Epithelial cell of esophagus (primary cell): ENCODE measurements at places on chromosomes 2 and 18.
A peak's percentile ranks its signal among the peaks of the same experiment; 100 is the strongest.

DNA sequence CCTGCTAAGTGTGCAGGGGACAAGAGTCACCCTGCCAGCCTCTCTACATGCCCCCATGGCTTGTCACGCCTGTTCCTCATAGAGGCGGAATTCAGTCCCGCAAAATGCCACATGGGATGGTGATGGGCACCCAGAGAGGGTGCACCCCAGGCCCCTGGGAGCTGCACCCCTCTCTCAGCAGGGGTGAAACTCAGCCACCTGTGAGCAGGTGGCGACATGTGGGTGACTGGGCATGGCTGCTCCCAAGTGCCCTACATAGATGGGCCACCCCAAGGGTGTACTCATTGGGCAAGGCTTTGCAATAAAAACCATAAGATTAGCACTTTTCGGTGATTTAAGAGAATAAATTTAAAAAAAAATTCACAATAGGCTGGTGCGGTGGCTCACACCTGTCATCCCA is 6.3 kb downstream of the HS6ST1 start:
- DNase-seq, result no peak

GRCh38 chr2:176854878-176855277 is 357.7 kb upstream of the HNRNPA3 start:
- DNase-seq, result no peak

DNA sequence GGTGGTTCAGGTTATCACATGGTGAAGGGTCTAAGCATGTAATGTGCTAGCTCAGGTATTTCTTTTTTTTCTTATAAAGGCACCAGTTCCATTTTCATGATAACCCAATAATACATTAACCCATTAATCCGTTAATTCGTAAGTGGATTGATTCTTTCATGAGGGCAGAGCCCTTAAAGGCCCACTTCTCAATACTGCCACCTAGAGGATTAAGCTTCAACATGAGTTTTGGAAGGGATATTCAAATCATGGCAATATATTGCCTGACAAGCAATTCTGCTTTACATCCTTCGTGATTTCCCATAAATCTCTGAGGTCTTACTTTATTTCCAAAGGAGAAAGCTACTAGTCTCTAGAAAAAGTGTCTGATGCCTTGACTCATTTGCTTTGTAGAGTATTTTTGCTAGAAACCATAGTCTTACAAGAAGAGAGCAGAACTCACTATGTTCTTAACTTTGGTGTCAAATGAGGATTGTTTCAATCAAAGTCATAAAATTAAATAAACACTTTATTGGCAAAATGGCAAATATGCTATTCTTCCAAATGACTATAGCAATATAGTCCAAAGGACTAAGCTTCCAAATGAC is 271.3 kb downstream of the KCNS3 start:
- peak; percentile 62 for DNase-seq

DNA sequence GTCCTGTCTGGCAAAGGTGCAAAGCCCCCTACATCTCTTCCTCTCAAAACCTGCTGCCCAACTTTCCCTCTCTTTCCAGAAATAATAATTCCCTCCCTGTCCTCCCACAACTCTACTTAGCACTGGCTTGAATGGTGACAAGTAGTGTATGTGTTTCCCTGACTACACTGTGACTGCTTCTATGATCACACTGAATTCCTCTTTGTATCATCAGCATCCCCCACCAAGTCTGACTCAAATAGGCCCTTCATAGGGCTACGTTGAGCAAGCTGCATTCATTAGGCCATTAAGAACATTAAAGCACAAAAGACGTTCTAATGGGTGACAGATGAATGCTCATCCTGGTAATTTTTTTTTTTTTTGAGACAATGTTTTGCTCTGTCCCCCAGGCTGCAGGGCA is 13.7 kb upstream of the ST3GAL5 start:
- peak; percentile 63 for DNase-seq

GRCh38 chr18:10907749-10908148 is 241.6 kb downstream of the PIEZO2 start:
- no peak for DNase-seq

- DNase-seq, result no peak
These were observed 114.7 kb upstream of the OTOS start for GRCh38 chr2:240255165-240255491.

DNA sequence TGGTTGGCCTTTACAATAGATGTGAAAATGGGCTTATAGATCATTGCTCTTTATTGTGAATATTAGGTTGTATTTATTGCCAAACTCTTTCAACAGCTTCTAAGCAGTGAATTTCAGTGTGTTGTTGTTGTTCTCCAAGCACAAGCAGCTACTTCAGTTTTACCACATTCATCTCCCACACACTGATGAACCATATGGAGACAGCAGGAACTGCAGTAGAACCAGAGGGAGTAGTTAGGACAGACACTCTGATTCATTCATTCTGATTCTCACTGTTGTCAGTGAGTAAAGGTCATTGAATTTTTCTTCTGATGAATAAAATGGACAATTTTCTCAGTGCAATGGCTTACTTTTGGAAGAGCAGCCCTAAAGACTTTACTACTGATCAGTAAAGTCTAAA is 40.2 kb downstream of the CCDC74A start:
- peak; percentile 33 for DNase-seq

GRCh38 chr2:160737247-160737646 is 243.6 kb upstream of the RBMS1 start:
- DNase-seq, result no peak

GRCh38 chr2:101991721-101992145 is at the start of gene IL1R2:
IL1R2 (plus strand) TSS chr2:101991960; CDS start chr2:102008576, 16,616 bp downstream.
- DNase-seq, result peak; percentile 58

DNA sequence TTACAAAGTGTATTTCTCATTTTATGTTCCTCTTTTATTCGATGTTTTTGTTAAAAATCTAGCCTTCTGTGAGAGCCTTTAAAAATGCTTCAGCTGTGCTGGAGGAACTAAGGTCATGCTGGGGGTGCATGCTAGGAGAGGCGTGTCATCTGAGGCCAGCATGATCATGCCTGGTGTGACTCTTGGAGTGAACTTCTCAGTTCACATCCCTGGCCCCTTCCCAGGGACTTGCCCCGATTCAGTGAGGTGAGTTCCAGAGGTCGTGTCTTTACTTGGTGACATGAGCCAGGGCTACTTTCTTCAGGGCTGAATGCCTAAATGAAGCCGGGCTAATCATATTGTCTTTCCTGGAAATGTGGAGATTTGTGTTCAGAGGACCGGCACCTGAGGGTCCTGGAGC is 264.9 kb downstream of the MREG start:
- peak; percentile 26 for DNase-seq

GRCh38 chr2:31219131-31219969 is 2.0 kb upstream of the CAPN14 start:
- DNase-seq, result peak; percentile 33

- no peak for DNase-seq
These were observed 187.4 kb upstream of the NCKAP5 start for GRCh38 chr2:133755480-133756300.

- no peak for DNase-seq
These were observed 379.8 kb upstream of the LINC00305 start for GRCh38 chr18:64528646-64529045.

GRCh38 chr18:74480149-74480651 is 16.0 kb upstream of the CNDP2 start:
- DNase-seq, result no peak

DNA sequence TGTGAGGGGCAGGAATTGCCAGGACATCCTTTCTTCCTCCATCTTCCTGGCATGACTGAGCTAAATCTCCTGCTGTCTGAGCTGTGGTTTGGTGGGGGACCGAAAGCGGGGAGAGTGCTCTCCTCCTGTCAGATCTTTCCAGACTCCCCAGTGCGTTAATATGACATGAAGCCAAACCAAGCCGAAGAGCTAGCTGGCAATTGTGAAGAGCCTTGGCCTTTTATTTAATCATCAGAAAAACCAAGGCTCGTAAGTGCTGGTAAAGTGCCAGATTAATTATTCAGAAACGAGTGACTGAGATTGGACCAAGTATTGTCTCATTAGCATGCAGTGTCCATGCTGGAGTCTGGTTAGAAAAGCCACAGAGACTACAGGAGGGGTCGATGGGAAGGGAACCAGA is 14.5 kb upstream of the LRPPRC start:
- no peak for DNase-seq

- peak; percentile 5 for DNase-seq
These were observed 67.5 kb downstream of the CDH20 start for GRCh38 chr18:61400716-61401115.

- DNase-seq, result no peak
These were observed 37.0 kb upstream of the YWHAQ start for GRCh38 chr2:9667826-9668225.

DNA sequence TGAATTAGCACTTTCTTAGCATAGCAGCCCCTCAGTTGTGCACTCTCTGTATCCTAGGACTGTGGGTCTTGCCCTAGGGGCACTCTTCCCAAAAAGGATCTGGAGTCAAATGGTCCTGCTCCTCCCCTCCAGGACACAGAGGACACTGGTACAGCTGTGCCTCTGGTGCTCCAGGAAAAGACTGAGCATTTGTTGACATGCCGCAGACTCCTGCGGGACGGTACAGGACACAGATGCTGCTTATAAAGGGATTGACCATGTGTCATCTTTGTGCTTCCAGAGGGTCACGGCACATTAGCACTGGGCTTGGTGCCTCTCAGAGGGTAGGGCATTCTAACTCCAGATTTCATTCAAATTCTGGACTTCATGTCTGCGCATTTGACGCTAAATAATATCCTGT is 110.5 kb downstream of the KLF7 start:
- no peak for DNase-seq

- DNase-seq, result peak; percentile 30
These were observed 29.9 kb downstream of the ANO7 start for GRCh38 chr2:241218131-241219029.

GRCh38 chr2:95273566-95274290 is 521 bp upstream of the PROM2 start:
- no peak for DNase-seq

GRCh38 chr18:56351911-56352500 is 286.4 kb downstream of the TXNL1 start:
- DNase-seq, result peak; percentile 57

- no peak for DNase-seq
These were observed 27.0 kb downstream of the RPRM start for GRCh38 chr2:153451611-153452010.

GRCh38 chr2:232027530-232027929 is 66.0 kb downstream of the DIS3L2 start:
- DNase-seq, result no peak

DNA sequence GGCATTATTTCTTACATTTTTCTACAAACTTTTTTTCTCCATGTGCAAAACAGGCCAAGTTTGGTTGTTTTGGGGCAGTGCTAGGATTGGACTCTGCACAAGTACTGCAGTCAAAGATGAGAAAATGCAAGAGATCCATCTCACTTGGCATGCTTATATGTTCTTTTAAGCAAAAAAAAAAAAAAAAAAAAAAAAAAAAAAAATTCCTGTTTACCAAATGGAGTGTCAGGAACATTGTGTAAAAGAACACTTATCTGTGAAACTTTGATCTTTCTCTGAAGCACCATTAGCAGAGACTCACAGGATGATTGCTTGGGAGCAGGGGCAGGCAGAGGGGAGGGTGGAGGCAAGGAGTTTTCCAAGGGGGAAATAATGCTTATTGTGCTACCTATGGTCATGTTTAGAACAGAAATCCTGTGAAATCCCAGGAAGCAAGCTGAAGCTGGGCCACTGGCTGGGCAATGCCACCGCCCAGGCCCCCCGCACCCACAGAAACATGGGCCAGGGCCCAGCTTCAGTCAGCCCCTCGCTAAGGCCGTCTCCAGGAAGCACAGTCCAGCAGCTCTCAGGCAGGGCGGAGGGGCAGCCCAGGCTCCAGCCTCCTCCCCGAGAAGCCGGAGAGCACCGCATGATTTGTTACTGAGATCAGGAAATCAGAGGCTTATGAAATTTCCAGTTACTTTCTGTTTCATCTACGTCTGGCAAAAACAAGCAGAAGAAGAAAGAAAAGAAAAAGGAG is 229.4 kb downstream of the ZNF516 start:
- no peak for DNase-seq

GRCh38 chr2:164028814-164029534 is 293.2 kb upstream of the FIGN start:
- no peak for DNase-seq

DNA sequence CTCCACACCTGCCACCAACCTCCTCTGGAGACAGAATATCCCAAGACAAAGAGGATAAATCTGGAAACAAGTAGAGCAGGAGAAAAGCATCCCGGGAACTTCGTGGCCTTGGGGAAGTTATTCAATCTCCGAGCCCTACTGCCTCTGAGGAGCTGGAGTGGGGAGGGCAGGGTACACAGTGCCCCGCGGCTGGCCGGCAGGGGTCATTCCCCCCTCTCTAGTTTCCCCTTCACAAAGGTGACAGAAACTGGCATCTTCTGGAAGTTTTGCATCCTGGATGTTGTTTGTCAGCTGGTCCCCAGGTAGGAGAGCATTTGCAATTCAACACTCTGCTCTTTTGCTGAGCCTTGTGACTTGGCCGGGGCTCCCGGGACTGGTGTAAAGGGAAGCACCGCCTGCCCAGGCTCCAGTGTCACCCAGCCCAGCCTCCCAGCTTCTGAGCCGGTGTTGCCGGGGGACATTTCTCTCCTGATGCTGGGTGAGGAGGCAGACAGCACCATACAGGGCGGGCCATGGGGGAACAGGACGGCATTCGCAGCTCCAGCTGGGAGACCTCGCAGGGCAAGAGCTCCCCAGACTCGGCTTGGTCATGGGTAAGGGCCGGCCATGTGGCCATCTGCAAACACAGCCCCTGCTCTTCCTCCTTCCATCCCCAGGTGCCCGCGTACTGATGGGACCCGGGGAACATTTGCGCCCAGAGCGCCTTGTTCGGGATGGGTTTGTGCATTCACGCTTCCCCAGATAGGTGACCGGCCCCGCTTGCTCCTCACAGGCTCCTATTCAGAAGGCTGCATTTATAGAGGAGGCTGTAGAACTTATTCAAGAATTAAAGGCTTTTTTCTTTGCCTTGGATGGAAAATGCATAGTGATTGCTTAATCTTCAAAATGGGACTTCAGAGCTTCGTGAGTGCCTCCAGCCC is 7.4 kb upstream of the NTSR2 start:
- no peak for DNase-seq

DNA sequence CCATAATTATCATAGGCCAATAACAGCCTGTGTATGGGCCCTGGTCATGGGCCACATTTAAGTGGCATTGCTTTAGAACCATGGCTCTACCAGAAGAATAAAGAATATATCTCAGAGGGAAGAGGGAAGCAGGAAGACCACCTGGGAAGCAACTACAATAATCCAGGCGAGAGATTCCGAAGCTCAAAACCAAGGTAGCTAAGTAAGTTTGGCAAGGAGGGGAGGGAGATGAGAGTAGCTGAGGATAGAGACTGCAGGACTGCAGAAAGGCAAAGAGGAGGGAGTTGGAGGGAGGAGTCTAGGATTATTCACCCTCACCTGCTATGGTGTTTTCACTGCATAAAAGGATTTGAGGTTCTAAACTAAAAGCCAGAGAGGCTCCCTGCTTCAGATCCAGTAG is 293.5 kb downstream of the SETBP1 start:
- DNase-seq, result no peak

DNA sequence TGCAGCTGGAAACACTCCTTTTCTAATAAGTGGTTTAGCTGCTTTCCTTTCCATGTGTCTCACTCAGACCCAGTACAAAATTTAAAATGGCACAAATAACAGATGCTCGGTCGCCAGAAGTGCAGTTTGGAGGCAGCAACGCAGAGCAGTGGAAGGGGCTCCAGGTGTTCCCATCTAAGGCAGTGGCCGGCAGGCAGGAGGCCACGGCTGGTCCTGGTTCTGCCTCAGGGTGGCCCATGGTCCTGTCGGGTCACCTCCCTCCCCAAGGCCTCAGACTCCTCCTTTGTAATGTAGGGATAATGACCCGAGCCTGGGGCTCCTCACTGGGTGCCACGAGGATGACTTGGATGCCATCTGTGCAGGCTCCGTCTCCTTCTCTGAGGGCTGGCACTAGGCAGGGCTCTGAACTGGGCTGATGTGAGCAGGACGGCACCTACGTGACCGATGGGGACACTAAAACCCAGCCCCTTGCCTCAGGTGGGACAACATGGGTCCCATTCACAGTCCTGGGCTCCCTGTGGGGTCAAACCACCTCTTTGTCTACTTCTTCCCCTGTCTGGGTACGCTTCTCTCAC is 80.9 kb upstream of the SLC66A3 start:
- DNase-seq, result no peak
